Frontal cortex (tissue), 4 donors: ENCODE measurements at places on chromosomes 6 and 20.

DNA sequence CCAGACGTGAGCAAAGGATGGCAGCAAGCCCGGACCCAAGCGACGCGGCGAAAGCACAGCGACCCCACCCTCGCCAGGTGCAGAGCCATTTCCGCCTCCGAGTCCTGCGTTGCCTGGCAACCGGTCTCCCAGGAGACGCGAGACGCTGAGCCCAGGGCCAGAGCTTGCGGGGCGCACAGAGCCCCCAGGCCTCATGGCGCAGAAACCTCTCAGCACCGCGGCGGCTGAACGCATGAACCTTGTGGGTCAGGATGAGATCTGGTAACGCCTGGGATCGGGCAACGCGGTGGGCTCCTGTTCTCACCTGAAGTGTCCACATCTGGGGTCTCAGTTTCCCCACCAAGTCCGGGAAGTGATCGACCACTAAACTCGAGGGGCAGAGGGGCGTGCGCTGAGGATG, 77.7 kb downstream of the ANKRD60 start:
- DNase-seq = no peak

DNA sequence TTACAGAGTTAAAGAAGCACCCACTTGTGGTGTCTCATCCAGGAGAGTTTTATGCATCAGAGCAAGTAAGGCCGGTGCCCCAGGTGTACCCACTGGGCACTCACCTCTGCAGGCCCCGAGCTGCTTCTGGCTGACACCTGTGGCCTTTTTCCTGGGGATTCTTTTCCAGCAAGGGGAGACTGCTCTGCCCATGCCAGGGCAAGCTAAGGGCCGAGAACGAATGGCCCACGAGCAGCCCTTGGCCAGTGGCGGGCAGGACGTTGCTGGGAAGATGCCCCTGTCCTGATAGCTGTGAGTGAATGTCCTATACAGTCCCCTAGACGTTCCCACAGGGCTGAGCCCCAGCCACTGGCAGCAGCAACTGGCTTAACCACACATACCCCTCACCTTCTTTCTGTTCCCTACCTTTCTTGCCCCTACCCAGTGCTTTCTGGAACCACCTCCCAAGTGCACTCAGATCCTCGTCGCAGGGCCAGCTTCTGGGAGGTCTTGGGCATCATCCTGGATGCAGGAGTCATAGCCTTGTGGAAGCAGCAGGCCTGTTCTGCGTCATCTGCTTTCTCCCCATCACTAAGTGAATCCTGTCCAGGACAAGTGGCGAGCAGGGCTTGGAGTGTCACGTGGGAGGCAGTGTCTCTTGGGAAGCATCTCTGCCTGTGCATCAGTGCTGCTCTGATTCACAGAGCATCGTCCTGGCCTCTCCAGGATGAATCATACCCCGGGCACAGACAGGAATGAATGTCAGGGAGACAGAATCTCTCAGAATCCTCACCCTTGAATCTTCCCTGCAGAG, 32.5 kb downstream of the SYNDIG1 start:
- peak; percentile 61 for DNase-seq

DNA sequence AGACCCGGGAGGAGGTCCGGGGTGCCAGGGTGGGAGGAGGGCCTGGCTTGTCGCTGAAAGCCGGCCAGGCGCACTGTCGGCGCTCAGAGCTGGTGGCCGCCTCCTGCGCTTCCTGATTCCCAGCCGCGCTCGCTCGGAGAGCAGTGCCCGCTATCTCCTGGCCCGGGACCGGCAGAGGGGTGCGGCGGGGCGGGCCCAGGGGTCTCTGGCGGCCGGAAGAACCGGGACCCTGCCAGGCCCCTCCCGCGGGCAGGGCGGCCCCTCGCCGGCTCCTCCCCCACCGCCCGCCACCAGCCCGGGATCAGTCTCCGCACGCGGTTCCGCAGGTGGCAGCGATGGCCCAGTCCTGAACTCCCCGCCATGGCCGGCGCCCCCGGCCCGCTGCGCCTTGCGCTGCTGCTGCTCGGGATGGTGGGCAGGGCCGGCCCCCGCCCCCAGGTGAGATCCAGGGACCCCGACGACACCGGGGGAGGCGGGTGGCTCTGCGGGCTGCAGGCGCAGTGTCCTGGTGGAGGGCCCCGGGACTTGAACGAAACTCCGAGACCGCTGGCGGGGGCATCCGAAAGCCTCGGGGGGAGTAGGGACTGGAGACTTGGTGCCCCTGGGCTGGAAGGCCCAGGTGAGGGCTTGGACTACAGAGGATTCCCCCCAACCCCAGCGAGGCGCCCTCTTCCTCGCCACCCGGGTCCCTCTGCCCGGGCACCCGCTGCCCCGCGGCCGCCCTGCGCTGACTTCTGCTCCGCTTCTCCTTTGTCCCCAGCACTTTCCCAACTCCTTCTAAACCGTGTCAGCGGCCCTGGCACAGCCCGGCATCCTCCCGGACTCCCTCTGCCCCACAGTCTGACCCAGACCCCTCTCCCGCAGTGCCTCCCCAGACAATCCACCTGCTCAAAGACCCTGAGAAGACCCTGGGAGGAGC, at the start of gene GLP1R:
Gene GLP1R, plus strand, starts transcription at position 301 of the 919 bp plus-strand sequence. Its CDS starts 60 bp downstream, at position 361.
- DNase-seq = no peak

- DNase-seq = no peak
Measured at GRCh38 chr20:12970372-12970821, 38.4 kb upstream of the SPTLC3 start.

DNA sequence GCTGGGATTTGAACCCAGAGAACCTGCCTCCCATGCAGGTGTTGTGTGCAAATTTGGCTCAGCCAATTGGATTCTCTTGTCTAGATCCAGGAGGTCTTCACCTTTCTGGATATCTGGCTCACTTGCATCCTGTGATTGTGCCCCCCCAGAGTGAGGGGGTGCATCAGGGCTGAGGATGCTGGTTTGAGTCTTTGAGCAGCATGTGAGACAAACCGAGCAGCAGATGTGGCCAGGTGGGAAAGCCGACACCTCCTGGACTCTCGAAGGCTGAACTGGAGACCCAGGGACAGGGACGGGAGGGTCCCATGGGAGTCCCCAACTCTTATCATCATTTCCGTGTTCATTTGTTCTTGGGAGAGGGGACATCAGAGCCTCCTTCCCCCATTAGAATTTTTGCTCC, 30.6 kb upstream of the SULF2 start:
- no peak for DNase-seq

- DNase-seq = no peak
Measured at GRCh38 chr6:119476554-119476953, 127.0 kb upstream of the MAN1A1 start.

DNA sequence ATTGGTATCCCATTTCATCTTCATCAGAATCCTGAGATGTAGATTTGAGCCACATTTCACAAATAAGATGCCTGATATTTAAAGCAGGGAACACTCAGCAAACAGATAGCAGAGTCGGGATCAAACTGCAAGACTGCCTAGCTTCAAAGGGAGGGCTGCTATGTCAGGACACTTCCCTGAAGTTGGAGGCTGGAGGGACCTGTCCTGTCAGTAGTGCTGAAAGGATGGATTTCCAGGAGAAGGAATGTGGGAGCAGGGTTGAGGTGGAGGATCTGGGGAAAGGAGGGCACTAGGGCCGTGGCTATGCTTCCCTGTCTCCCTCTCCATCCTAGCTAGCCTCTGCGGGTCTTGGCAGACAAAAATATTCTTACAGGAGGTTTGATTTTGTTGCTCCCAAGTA, 32.2 kb downstream of the COX4I2 start:
- no peak for DNase-seq

DNA sequence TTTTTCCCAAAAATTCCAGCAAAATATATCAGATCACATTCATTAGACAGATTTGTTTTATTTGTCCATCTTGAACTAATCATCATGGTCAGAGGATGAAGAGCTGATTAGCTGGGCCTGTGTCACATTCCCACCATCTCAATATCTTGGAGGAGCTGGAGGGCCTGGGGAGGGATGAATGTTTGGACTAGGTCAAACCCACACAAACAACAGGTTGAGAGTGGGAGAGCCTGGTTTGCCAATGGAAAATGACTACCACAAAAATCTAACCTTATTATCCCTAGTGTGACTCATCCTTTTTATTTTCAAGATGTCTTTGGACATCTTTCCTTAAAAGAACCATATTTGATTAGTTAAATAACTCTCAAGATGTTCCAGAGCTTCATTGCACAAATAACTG, 242.4 kb downstream of the OGFRL1 start:
- DNase-seq = no peak

- no peak for DNase-seq
Measured at GRCh38 chr6:154950979-154951344, 44.2 kb upstream of the TIAM2 start.

DNA sequence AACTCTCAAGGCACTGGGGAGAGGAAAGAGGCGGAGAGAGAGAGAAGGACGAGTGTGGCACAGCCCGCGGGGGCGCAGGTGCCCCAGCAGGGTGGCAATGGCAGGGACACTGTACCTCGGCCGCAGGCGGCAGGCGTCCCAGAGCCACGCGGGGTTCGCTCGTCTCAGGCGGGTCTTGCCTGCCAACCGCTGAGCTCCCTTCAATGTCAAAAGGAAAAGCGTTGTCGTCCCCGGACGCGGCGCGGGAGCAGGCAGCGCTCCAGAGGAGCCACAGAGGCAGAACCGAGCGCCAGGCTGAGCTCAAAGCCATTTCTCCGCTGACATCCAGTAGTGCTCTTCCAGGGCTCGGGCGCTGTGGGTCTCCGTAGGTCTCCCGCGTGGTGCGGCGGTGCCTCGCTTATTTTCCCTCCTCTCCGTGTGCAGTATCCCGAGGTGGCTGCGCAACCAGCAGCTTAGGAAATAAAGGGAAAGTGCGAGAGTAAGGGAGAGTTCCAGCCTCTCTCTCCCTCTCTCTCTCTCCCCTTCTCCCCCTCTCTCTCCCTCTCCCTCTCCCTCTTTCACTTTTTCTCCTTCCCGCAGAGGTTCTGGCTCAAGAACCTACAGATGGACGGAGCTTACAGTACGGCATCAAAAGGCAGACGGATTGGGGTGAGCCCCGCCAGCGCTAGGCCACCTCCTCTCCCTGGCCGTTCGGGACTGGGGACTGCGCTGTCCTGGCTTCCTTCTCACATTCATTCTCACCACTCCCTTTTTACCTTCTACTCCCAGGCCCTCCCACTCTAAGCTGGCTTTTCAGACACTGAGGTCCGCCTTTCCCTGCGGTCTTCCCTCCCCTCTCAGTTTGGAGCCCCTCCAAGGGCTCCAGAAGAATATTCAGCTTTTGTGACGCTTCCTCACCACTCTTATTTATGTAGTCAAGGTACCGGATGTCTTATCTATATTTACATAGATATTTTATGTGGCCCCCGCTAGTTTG, at the start of gene LAMA4:
Gene LAMA4, minus strand, starts transcription at position 727 of the 976 bp plus-strand sequence. Its CDS starts 417 bp downstream, at position 310.
- DNase-seq = no peak

GRCh38 chr20:60268491-60268890, 310.3 kb downstream of the CDH26 start:
- no peak for DNase-seq

- no peak for DNase-seq
Measured at GRCh38 chr20:8094850-8095249, 37.2 kb upstream of the PLCB1 start.
